ENCODE measurements at places on chromosomes 7 and 10. TPM values are rescaled to one million over a fixed set of nuclear protein-coding genes. Genes with fewer than 3 reads are reported as not detected.

Gene BET1
- total RNA-seq, result 20.0 TPM

DNA sequence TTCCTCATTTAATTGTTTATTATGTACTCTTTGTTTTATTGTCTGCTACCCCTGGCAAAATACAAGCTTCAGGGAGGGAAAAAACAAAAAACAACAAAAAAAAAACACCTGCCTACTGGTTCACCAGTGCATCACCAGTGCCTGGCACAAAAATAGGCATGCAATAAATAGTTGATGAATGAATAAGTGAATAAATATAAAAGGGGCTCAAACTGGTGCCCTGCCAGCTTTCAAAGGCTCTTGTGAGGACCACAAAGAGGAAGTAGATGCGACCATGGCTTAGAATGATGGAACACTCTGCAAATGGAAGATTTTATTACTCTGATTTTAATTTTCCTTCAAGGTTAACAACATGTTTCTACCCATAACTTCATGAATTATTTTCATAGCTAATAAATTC, 213.0 kb upstream of the INHBA start:
- H3K36me3 ChIP-seq, result no peaks in the 10 kb centered on the region
- no peaks in the 10 kb centered on the region for H3K4me1 ChIP-seq
- H3K27me3 ChIP-seq, result peaks cover 12% of the 10 kb centered on the region
- no peak for DNase-seq
- H3K27ac ChIP-seq, result no peak overlapping the region

DNA sequence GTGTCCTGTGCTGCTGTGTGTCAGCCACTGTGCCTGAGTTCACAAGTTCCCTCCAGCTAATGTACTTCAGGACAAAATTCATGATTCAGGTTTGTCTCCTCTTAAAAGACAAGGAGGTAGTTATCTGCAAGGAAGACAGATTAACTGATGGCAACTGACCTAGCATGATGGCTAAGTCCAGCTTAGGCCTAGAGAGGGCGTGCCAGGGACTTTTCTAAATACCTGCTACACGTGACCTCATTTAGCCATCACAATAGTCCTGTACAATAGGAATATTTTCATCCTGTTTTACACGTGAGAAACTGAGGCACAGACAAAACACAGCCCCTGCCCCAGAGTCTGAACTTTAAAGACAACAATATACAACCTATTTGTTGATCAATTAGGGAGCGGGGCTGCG, 275.7 kb downstream of the XPNPEP1 start:
- H3K36me3 ChIP-seq, result no peaks in the 10 kb centered on the region
- H3K4me1 ChIP-seq, result no peaks in the 10 kb centered on the region
- H3K4me3 ChIP-seq, result no peak overlapping the region
- H3K27me3 ChIP-seq, result no peaks in the 10 kb centered on the region
- H3K27ac ChIP-seq, result no peak overlapping the region
- DNase-seq, result no peak

DNA sequence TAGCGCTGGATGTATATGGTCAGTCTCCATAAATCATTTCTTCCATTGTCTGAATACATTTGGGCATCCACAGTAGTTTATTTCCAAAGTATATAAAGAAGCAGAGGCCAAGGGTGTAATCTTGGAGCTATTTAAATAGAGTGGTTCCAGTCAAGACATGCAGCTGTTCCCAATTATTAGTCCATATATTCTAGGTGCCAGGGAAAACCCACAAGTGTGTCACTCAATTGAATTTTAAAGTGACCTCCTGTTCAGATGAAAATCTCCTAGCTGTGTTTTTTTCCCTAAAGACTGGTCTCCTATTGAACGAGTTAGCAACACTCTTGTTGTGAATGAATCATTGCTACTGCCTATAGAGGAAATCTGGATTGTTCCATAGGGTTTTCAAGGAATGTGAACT, 260.2 kb upstream of the BMPER start:
- no peaks in the 10 kb centered on the region for H3K4me1 ChIP-seq
- no peak overlapping the region for H3K27ac ChIP-seq
- DNase-seq, result no peak
- no peaks in the 10 kb centered on the region for H3K36me3 ChIP-seq
- H3K4me3 ChIP-seq, result no peak overlapping the region
- no peaks in the 10 kb centered on the region for H3K27me3 ChIP-seq

DNA sequence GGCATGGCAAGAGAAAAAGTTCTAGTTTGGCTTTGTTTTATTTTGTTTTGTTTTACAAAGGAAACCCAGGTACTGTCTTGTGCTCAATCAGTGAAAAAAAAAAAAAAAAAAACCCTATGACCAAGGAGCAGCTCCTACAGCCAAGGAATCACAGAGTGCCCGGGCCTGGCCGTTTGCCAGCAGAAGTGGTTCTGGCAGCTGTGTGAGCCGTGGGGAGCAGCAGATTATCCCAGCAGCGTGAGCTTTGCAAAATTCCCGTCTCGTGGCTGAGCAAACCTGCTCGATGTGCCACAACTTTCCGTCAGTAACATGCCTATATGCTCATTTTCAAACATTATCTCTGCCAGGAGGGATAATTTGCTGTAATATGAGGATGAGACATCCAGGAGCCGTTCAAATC, 293.7 kb downstream of the POU6F2 start:
- DNase-seq, result no peak
- no peaks in the 10 kb centered on the region for H3K27me3 ChIP-seq
